Activated T-helper 1 cell treated with anti-CD3 and anti-CD28 coated beads, Interleukin-12 subunit alpha, Interleukin-12 subunit beta, Interleukin-2, Interleukin-4 antibody, amounts not matched to agents 30 ng/mL and 10 ng/mL and 1 ng/mL, durations not matched to agents 14 hours and 24 hours and 36 hours (primary cell): ENCODE measurements at places on chromosomes 12 and 14. TPM values are rescaled to one million over a fixed set of nuclear protein-coding genes. Genes with fewer than 3 reads are reported as not detected.
A peak's percentile ranks its signal among the peaks of the same experiment; 100 is the strongest.

GRCh38 chr12:114396153-114396868 lies 9.6 kb downstream of the TBX5 start:
- no peak for DNase-seq
- H3K4me3 ChIP-seq, result no peak overlapping the region
- no peak overlapping the region for H3K27ac ChIP-seq
- peaks cover 63% of the 10 kb centered on the region for H3K27me3 ChIP-seq
- no peaks in the 10 kb centered on the region for H3K4me1 ChIP-seq

GRCh38 chr12:65963862-65964240 lies 139.6 kb downstream of the HMGA2 start:
- no peak overlapping the region for H3K27ac ChIP-seq
- H3K4me1 ChIP-seq, result no peaks in the 10 kb centered on the region
- DNase-seq, result no peak
- no peak overlapping the region for H3K4me3 ChIP-seq
- H3K36me3 ChIP-seq, result no peaks in the 10 kb centered on the region
- peaks cover 31% of the 10 kb centered on the region for H3K27me3 ChIP-seq

- DNase-seq, result no peak
- peaks cover 7% of the 10 kb centered on the region for H3K4me1 ChIP-seq
- no peak overlapping the region for H3K27ac ChIP-seq
- peaks cover 3% of the 10 kb centered on the region for H3K36me3 ChIP-seq
- peaks cover 2% of the 10 kb centered on the region for H3K27me3 ChIP-seq
Measured at GRCh38 chr12:93706387-93706786, 29.2 kb downstream of the CRADD start.

GRCh38 chr12:114668886-114669288 lies 15.1 kb downstream of the TBX3 start:
- no peak for DNase-seq
- H3K27me3 ChIP-seq, result peaks cover 74% of the 10 kb centered on the region
- H3K4me1 ChIP-seq, result no peaks in the 10 kb centered on the region

DNA sequence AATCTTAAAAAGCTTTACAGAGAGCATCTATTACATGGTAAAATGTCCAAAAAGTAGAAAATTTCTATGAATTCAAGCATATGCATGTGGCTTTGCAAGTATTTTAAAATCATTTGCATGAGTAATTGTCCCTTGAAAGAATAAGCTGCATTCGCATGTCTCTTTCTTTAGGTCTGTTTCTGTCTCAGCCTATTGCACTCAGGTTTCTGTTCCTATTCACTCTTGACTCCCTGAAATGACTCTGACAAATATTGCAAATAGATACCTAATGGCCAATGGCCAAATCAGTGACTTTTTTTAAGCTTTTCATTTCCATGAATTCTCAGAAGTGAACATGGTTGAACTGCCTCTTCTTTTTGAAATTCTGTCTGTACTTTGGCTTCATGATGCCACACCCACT lies 6.4 kb upstream of the TTC8 start:
- H3K4me1 ChIP-seq, result no peaks in the 10 kb centered on the region
- H3K27ac ChIP-seq, result no peak overlapping the region
- H3K27me3 ChIP-seq, result peaks cover 16% of the 10 kb centered on the region

DNA sequence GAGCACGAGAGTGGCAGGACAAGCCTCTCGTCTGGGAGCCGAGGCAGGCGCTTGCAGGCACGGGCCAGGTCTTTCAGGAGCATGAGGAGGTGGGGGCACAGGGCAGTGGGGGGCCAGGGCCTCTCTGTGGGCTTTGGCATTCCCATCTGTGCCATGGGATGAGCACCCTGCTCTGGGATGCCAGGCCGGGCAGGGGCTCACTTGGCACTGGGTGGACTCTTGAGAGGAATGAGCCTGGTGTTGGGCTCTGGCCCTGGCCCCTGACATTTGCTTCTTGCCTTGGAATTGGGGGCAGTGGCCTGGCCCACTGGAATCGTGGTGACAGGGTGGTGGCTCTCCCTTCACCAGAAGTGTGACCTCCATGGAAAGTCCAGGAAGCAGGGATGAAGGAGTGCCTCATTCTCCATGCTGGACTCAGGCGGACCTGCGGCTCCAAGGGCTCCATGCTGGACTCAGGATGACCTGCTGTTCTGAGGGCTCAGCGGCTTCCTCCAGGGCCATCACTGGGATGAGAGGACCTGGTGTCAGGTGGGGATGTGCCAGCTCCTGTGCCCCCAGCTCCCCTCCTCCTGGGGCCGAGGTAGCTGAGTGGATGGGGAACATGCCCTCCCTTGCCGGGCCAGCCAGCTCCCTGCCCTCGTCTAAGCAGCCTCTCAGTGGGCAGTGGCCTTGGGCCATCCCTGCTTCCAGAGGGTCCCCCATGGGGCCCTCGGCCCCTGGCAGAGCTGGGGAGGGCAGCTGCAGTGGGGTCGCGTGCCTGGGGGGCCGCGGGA lies 220.3 kb downstream of the KIF26A start:
- no peak for DNase-seq
- H3K27me3 ChIP-seq, result no peaks in the 10 kb centered on the region
- no peak overlapping the region for H3K4me3 ChIP-seq
- H3K27ac ChIP-seq, result no peak overlapping the region

DNA sequence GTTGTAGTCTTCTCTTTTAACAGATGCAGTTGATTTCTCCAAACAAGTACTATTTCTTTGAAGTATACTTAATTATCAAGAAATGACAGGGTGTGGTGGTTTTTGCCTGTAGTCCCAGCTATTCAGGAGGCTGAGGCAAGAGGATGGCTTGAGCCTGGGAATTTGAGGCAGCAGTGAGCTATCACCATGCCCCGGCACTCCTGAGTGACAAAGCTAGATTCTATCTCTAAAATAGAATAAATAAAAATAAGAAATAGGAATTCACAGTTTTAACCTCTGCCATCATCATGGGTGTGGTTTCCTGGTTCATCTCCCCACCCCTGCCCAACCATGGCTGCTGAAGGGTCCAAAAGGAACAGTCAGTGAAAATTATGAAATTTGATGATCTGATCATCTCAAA lies 290.2 kb upstream of the FLRT2 start:
- DNase-seq, result no peak
- H3K4me3 ChIP-seq, result no peak overlapping the region
- no peaks in the 10 kb centered on the region for H3K36me3 ChIP-seq
- H3K4me1 ChIP-seq, result no peaks in the 10 kb centered on the region
- H3K27ac ChIP-seq, result no peak overlapping the region
- no peaks in the 10 kb centered on the region for H3K27me3 ChIP-seq

- DNase-seq, result no peak
- no peaks in the 10 kb centered on the region for H3K36me3 ChIP-seq
- no peaks in the 10 kb centered on the region for H3K27me3 ChIP-seq
- H3K4me3 ChIP-seq, result no peak overlapping the region
- no peak overlapping the region for H3K27ac ChIP-seq
Measured at GRCh38 chr14:38404616-38405015, 148.7 kb upstream of the CLEC14A start.

DNA sequence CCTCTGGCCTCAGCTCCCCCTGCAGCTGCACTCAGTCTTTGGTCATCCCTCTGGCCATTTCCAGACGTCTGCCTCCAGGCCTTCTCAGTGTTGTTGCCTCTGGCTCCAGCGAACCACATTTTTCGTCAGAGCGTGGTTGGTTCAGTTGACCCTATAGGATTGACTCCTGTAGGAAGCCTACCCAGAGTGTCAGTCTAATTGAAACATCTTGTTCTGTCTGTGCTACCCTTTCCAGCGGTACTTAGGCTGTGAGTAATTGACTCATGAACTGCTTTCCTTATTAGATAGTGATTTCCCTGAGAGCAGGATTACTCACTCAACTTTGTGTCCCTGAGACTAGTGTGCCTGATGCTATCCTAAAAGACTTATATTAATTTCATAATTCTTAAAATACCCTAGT lies 373.2 kb downstream of the ATP23 start:
- no peak overlapping the region for H3K27ac ChIP-seq
- no peaks in the 10 kb centered on the region for H3K27me3 ChIP-seq
- H3K4me1 ChIP-seq, result no peaks in the 10 kb centered on the region
- no peak for DNase-seq

GRCh38 chr14:32370714-32371113 lies 41.6 kb downstream of the AKAP6 start:
- H3K36me3 ChIP-seq, result no peaks in the 10 kb centered on the region
- peaks cover 8% of the 10 kb centered on the region for H3K4me1 ChIP-seq
- H3K4me3 ChIP-seq, result no peak overlapping the region
- no peaks in the 10 kb centered on the region for H3K27me3 ChIP-seq
- no peak overlapping the region for H3K27ac ChIP-seq

DNA sequence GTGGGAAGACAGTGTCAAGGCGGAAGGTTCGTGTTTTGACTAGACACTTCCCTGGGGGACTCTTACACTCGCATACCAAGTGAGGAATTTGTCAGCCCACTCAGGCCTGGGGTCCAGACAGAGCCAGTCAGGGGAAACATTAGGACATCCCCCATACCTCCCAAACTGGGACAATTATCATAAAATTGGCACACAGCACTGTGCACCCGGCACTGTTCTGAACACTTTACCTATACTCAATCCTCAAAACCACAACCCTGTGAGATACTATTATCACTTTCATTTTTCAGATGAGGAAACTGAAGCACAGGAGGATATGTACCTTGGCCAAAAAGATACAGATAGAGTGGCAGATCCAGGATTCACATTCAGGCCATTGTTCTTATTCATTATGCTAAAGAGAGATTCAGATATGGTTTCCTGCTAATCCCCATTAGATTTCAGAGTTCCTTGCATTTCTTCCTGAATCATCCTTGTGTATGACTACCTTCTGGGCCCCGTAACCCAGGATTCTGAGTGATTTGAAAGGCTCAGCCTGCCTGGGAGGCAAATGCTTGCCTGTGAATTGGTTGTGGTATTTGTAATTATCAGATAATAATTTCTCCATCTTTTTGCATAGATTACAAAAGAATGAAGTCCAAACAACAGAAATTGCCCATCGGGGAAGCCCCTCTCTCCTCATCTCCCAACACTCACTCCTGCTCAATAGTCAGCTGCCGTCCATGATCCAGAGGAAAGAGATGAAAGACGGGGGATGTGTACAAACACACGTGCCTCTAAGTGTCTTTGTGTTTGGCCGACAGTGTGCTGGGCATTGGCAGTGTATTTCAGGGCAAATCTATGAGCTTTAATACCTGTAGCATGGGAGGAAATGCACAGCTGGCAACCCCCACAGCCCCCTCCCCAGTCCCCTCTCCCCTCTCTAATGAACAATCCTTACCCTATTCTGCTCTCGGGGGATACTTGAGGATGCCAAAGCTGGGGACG lies 4.6 kb downstream of the TAC3 start:
- no peak overlapping the region for H3K27ac ChIP-seq
- no peak for DNase-seq
- H3K4me3 ChIP-seq, result peak overlapping the region; percentile 5
- H3K27me3 ChIP-seq, result peaks cover 19% of the 10 kb centered on the region
- H3K4me1 ChIP-seq, result peaks cover 36% of the 10 kb centered on the region

DNA sequence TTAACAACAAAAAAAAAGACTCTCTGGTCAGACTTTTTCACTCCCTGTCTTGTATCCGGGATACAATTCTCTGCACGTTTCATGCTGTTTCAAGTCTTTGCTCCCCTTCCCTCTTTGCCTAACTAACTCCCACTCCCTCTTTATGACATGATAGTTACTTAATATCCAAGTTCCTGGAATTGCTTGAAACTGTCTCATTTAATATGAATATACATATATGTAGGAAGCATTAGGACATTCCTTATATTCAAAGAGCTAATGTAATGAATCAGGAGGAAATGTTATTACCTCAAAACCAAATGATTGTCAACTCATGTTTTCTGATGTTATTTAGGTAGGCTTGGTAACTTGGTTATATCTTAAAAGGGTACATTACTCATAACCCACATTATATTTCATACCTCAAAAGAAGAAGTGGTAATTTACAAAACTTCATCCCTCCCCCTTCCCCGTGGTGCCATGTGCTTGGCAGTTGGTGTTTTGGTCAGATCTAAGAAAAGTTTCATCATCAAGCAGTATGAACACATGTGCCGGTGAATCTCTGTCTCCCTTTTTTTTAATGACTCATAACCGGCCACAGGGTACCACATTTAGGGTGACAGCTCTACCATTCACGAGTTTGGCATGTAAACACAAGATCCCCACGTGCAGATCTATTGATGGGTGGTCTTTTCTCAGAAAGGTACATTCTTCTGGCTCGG lies 56.5 kb downstream of the HCAR2 start:
- peak overlapping the region; percentile 84 for H3K27ac ChIP-seq
- peak overlapping the region; percentile 34 for H3K4me3 ChIP-seq
- H3K36me3 ChIP-seq, result peaks cover 6% of the 10 kb centered on the region

DNA sequence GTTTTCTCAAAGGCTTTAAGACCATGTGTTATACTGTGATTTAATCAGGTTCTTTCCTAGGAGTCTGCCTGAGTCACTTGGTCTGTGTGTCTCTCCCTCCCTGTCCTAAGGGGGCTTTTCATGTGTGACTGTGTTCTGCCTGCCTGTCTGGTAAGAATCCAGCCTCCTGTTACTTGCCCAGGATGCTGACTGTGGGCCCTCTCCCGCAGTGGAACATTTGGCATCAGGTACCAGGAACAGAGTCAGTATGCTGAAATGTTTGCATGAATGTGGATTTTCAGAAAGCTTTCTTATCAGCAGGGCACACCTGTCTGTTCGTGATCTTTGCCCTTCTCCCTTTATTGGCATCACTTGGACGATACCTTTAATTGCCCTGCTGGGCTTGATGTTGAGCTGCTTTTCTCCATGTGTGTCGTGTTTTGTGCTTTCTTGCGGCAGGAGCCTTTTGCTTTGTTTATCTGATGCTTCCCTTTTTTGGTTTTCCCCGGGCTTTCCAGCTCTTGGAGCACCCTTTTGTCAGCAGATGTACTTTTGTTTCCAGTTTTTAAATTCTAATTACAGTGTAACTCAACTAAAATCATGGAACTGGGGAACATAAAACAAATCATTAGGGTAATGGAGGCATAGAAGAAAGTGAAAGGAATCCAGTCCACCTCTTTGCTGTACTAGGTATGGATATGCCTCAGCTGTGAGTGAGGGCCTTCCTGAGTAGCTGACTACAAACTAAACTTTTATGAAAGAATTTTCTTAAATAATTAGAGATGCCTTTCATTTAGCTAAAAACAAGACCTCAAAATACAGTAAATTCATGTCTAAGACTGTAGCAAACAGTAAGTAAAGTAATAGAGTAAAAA lies 72.5 kb downstream of the TRAF3 start:
- H3K27me3 ChIP-seq, result no peaks in the 10 kb centered on the region
- peaks cover 27% of the 10 kb centered on the region for H3K4me1 ChIP-seq
- DNase-seq, result no peak
- H3K4me3 ChIP-seq, result no peak overlapping the region

GRCh38 chr12:78146365-78146772 lies 315.7 kb downstream of the NAV3 start:
- no peak for DNase-seq
- H3K36me3 ChIP-seq, result no peaks in the 10 kb centered on the region
- H3K27me3 ChIP-seq, result no peaks in the 10 kb centered on the region
- no peak overlapping the region for H3K4me3 ChIP-seq

GRCh38 chr14:73842851-73843250 lies 8.8 kb upstream of the PTGR2 start:
- no peak overlapping the region for H3K27ac ChIP-seq
- H3K27me3 ChIP-seq, result peaks cover 11% of the 10 kb centered on the region
- H3K4me3 ChIP-seq, result no peak overlapping the region
- H3K36me3 ChIP-seq, result peaks cover 1% of the 10 kb centered on the region
- no peaks in the 10 kb centered on the region for H3K4me1 ChIP-seq

- peaks cover 8% of the 10 kb centered on the region for H3K4me1 ChIP-seq
- H3K4me3 ChIP-seq, result no peak overlapping the region
- H3K36me3 ChIP-seq, result no peaks in the 10 kb centered on the region
- DNase-seq, result no peak
- H3K27ac ChIP-seq, result no peak overlapping the region
- peaks cover under 1% of the 10 kb centered on the region for H3K27me3 ChIP-seq
Measured at GRCh38 chr14:104385531-104386101, 193.9 kb upstream of the C14orf180 start.

SCN8A gene
- total RNA-seq, result 0.15 and 0.26 TPM in 2 replicates

RBP5 gene
- 0.51 TPM in 1 of 2 replicates, not detected in the other for total RNA-seq

TMEM233 gene
- total RNA-seq, result not detected in 2 replicates

HSPB8 gene
- total RNA-seq, result not detected in 2 replicates

ANKRD9 gene
- total RNA-seq, result 13.4 TPM in 2 replicates

ARG2 gene
- 5.2 and 7.1 TPM in 2 replicates for total RNA-seq

FAM181A gene
- not detected in 2 replicates for total RNA-seq

LRRC43 gene
- total RNA-seq, result 0.26 TPM in 1 of 2 replicates, not detected in the other

MYF6 gene
- not detected in 2 replicates for total RNA-seq
